ENCODE measurements at places on chromosomes 7 and 10.

- no peak for DNase-seq
Observed at GRCh38 chr7:77727936-77728701, 31.9 kb downstream of the RSBN1L start.

DNA sequence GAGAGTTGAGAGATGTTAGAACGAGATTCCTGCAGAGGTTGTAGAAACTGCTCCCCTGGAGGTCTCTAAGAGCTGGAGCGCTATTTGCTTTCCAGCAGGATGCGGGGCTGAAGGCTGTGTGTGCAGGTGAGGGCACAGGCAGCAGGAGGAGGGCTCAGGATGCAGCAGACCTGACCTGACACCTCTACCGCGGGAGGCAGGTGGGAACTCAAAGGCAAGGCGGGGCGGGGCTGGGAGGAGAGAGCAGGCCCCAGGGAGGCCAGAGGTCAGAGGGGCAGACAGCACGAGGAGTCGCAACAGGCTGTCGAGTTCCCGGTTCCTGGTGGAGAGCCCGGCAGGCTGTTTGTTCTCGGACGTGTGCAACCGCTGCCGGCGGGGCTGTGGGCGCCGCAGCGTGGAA is 7.9 kb upstream of the CRTAC1 start:
- no peak for DNase-seq

- DNase-seq: no peak
Observed at GRCh38 chr7:18559756-18560155, 64.2 kb downstream of the HDAC9 start.

DNA sequence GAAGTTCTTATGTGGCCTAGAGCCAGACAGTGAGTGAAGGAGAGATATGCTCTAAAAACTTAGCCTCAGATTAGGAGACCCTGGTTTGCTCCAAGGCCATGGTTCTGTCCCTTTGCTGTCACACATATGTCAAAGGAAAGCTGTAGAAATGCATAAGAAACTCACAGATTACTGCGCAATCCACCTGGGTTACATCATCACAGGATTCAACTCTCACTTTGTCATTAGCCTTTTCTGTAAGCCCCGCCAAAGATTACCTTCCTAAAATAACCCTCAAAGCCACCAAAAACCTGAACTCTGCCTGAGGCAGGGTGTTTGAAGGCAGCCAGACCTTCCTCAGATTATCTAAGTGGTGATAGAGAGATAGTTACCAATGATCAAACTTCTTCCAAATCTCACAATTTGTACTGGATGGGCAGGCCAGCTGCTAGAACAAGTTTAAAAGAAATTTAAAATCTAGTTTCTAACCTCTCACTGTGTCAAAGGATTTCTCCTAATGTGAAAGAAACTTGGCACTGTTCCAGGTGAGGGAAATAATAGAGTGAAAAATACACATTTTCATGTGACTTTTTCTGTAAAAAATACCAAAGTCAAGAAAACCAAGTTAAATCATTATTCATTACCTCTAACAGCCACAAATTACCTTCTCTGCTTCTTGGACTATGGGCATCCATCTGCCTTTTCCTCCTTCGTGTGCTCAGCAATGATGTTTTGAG is 567.2 kb downstream of the SUGCT start:
- DNase-seq: no peak

GRCh38 chr10:21490711-21491105 is 34.8 kb downstream of the SKIDA1 start:
- DNase-seq: no peak

- DNase-seq: no peak
Observed at GRCh38 chr10:77561991-77562390, 75.6 kb downstream of the KCNMA1 start.

DNA sequence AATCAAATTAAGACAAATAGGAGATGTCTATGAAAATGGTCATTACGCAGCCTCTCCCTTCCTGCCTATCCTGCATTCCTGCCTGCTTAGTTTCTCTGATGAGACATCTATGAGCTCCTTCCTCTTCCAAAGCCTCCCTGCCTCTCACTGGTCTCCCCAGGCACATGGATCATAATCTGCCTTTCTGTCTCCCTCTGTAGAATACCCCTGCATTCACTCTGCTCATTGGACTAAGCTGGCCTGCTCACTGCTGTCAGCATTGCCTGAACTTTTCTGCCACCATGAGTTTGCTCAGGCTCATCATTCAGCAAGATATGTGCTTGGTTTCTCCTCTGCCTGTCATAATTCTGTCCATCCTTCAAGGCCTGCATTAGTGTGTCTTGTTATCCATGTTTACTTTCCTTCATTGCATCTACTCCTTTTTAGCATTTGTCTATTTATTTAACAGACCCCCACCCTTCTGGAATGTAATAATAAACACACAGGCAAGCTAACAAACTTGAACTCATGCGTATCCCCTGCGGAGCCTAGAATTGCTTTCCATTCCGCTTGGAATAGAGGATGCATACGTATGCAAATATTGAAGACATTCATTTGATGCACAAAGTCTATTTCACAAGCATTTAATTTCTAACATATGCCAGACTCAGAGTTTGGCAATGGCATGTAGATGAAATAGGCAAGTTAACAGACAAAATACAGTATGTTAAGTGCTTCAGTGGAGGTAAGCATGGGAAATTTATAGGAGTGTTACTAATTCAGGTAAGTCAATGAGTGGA is 88.3 kb downstream of the PTPRZ1 start:
- no peak for DNase-seq

DNA sequence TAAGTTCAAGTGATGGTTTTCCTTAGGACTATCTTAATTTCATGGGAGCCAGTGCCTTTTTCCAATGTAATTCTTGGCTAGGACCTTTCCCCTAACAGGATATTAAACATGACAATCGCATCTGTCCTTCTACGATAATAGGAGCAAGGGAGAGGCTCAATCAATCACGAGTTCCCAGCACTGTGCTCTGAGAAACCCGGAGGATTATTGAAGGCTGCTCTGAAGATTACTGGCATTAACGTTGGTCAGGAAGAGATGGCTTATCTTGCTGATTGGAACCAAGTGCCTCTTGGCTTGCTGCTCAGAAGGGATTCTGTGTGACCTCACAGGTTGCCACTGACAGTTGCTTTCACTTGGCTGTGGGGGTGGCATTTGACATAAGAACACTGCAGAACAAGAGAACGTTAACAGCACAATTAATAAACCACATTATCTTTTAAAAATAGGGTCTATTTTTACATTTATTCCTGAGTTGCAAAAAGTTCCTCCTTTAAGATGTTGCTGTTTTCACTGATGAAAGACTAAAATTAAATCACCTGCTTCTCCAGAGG is 252.1 kb upstream of the TAC1 start:
- no peak for DNase-seq

DNA sequence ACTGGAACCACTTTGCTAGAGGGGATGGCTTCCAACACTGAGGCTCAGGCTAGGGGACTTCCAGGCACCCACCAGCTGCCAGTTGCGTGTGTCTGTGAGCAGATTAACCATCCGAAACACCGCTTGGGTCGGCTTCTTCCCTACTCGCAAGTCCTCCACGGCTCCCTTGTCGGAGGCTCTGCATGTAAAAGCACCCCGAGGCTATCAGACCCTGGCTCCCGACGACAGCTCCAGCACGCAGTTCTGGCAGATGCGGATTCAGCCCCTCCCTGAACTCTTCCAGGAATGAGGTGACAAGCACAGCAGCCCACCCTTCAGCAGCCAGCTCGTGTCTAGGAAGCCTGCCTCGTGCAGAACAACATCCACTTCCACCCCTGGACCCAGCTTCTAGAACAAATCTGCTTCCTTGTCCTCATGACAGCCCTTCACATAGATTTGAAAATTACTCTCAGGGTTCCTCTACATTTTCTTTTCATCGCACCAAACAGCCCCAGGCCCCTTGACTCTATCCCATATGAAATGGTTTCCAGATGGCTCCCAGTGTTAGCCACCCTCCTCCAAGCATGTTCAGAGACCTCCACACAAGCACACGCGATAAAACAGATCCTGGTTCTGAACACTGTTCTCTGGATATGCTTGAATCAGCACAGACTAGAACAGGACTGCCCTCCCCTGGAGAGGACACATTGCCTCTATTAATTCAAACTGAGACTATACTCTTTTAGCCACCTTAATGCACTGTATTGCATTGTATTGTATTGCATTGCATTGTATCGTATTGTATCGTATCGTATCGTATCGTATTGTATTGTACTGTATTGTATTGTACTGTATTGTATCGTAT is 44.6 kb downstream of the SLIT1 start:
- no peak for DNase-seq

DNA sequence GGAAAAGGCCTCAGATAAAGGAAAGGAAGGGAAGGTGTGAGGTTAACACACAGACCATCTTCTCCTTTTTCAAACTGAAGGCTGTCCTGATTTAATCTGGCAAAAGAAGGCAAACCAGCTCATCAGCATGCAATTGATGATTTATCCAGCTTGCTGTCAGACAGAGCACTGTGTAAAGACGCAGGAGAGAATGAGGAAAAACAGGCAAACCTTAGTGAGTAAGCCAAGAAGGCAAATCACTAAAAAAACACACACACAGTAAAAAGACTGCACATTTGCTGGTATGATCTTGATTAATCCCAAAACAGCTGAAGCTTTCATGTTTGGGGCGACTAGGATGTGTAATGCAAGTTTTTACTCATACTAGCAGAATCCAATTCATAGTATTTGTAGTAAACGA is 65.8 kb upstream of the SKAP2 start:
- no peak for DNase-seq

GRCh38 chr7:131895541-131896164 is 339.2 kb upstream of the PODXL start:
- no peak for DNase-seq

DNA sequence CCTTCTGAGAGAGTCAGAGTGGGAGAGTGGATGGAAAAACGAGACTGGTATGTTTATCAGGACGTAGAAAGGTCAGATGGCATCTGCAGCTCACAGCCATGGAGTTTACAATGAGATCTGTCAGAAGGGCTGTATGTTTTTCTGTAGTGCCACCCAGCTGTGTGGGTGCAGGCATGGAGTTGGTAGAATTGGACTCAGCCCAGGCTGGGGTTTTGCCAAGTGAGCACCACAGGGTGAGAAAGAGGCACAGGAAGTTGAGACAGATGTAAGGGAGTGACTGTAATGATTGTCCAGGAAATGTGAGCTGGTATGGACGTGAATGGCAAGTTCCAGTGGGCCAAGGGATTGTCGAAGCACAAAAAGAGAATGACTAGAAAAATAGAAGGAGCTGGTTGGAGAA is 9.1 kb upstream of the ZYX start:
- DNase-seq: peak; percentile 40

DNA sequence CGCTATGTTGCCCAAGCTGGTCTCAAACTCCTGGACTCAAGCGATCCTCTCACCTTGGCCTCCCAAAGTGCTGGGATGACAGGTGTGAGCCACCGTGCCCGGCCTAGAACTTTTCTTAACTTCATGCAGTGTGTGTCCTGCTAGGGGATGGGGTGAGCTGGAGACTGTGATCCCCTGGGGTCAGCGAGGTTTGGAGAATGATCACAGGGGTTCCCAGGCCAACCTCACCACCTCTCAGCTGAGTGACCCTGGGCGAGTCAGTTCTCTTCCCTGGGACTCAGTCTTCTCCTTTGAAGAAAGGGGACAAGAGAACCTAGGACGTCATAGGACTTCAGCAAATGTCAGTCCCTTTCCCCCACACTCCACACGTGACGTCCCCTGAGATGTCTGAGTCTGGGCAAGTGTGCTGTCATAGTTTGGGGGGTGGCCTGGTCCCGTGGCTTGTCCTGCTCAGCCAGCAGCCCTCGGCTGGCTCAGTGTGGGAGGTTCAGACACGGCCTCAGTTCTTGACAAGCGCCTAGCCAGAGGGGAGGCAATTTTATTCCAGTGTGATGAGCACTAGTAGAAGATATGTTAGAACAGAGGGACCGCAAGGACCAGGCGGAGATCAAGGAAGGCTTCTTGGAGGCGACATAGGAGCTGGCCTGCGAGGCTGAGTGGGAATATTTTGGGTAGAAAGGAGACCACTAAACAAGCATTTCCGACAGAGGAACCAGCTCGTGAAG is 43.3 kb upstream of the ELN start:
- DNase-seq: no peak

GRCh38 chr7:28530175-28530802 is 118.0 kb downstream of the CREB5 start:
- DNase-seq: no peak

DNA sequence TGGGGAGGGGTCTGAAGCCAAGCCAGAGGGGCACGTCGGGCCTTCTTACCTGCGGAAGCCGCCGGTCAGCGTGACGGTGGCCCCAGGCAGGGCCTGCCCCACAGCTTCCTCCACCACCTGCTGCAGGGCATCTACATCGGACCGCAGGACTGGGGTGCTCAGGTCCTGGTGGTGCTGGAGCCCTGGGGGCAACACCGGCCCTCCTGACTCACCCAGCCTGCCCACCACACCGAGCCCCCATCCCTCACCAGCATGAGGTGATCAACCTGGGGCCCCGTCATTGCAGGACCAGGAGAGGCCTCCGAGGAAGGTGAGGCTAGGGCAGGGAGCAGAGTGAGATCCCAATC is 8.0 kb downstream of the POLM start:
- no peak for DNase-seq

- DNase-seq: no peak
Observed at GRCh38 chr7:99729486-99730237, 5.3 kb downstream of the CYP3A7 start.

DNA sequence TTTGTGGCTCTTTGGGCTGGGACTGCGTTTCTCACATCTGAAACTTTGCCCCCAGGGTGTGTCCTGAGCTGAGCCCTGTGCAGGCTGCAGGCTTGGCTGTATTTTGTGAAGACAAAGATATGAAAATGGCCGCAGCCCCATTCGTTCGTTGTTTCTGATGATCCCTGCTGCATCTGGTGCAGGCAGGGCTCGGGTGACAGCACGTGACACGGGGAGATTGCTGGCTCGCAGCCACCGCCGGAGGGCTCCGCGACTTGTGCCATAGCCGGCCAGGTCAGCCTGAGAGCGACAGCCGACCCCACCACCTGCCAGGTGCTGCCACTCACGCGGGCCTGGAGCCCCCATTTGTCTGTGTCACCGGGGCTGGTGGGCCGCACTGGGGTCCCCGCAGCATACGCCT is 81.3 kb downstream of the ZRANB1 start:
- DNase-seq: no peak

- DNase-seq: no peak
Observed at GRCh38 chr10:79073784-79074432, 5.1 kb downstream of the ZMIZ1 start.

- DNase-seq: no peak
Observed at GRCh38 chr10:110992006-110992800, 72.8 kb downstream of the SHOC2 start.

- DNase-seq: no peak
Observed at GRCh38 chr7:71784180-71784579, 628.0 kb downstream of the CALN1 start.

- DNase-seq: no peak
Observed at GRCh38 chr10:85524001-85524666, 842.5 kb downstream of the GRID1 start.

Data from activated T-cell treated with anti-CD3 and anti-CD28 coated beads, Interleukin-2, amount 50 U/mL, for 4 hours (primary cell).